ENCODE measurements at places on chromosomes 12 and 14.
A peak's percentile ranks its signal among the peaks of the same experiment; 100 is the strongest.

- no peak for DNase-seq
These were observed 2.6 kb upstream of the SOX5 start for GRCh38 chr12:23952071-23952470.

- DNase-seq = no peak
These were observed 5.0 kb downstream of the HNRNPC start for GRCh38 chr14:21264025-21264801.

DNA sequence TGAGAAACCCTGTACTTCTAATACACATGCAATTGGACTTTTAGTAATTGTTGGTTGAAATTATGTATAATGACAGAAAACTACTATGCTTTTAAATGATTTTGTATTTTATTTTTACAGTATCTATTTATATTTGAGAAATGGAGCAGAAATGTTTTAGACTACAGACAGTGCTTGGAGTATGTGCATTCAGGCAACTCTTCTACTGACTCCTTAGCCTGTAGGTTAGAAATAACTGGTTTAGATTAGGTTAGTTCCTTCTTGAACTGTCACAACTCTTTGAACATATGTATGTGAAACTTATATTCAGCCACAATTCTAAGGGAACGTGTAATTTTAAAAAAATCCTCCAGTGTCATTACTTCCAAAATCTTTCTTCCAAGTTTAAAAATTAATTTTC, 1.7 kb downstream of the FGFR1OP2 start:
- DNase-seq = no peak

DNA sequence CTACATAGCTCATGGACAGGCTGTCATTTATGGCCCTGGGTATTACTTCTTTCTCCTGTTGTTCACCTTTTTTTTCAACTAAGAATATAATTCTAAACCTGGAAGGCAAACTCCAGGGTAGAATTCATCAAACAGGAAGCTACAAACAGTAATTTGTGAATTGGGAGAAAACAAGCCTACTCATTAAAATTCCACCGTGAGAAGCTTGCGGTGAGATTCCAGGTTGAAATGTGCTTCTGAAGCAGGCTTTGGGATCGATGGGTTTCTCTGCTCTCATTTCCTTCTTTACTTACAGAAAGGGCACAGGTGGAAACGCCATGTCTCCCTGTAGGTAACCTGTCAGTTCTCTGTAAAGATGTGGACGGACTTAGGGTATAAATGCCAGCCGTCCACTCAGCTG, 257.5 kb downstream of the TMEM132C start:
- no peak for DNase-seq

- DNase-seq = no peak
These were observed 804.5 kb downstream of the NRXN3 start for GRCh38 chr14:78974691-78975090.

DNA sequence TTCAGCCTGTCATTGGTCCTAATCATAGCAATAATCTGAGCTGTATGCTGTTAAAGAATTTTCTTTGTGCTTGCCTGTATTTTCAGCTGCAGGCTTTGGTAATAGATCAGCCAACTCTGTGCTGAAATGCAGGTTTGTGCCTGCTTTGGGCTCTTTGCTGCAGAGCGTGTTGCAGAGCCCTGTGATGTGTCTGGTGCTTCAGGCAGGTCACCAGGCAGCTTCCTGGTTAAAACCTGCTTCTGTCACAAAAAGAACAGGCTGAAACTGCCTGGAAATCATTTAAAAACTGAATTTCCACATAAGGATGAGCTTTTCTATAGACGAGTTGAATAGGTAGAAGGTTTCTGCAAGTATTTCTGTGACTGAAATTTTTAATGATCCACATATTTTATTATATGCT, 3.1 kb downstream of the DIP2B start:
- DNase-seq = no peak

- no peak for DNase-seq
These were observed 317.1 kb downstream of the ZFP36L1 start for GRCh38 chr14:68475802-68476201.

DNA sequence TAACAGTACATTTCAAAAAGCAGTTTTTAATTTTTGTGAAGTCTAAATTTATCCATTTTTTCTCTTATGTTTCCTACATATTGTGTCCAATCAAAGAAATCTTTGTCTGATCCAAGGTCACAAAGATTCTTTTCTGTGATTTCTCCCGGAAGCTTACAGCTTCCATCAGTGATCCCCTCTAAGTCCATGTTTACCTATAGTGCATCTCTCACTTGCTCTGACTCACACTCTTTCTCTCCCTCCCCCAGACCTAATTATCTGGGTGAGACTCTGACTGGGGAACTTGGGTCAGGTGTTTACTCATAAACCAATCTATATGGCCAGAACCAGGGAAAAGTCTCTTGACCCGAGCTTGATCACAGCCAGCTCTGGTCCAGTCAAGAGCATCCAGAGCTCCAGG, 224.4 kb downstream of the SPTSSA start:
- no peak for DNase-seq

DNA sequence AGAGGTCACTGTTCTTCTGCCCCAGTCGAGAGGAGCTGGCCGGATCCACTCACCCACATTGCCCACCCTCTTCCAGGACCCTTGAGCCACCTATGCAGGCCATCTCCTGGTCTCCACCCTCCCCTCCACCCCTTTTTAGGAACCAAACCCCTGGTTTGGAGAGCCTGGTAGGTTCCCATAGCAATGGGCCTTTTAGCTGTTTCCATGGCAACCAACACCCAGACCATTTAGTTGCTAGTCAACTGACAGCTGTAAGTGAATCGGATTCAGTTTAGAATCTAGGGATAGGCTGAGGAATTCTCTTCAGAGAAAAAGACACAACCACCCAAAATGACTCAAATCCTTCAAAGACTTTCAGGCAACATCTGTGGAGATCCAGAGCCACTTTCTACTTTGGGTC, 16.5 kb downstream of the NPC2 start:
- DNase-seq = no peak

GRCh38 chr14:70514168-70515069, 20.4 kb downstream of the ADAM20 start:
- DNase-seq = no peak

- DNase-seq = no peak
These were observed 51.5 kb downstream of the HECTD4 start for GRCh38 chr12:112330706-112331105.

DNA sequence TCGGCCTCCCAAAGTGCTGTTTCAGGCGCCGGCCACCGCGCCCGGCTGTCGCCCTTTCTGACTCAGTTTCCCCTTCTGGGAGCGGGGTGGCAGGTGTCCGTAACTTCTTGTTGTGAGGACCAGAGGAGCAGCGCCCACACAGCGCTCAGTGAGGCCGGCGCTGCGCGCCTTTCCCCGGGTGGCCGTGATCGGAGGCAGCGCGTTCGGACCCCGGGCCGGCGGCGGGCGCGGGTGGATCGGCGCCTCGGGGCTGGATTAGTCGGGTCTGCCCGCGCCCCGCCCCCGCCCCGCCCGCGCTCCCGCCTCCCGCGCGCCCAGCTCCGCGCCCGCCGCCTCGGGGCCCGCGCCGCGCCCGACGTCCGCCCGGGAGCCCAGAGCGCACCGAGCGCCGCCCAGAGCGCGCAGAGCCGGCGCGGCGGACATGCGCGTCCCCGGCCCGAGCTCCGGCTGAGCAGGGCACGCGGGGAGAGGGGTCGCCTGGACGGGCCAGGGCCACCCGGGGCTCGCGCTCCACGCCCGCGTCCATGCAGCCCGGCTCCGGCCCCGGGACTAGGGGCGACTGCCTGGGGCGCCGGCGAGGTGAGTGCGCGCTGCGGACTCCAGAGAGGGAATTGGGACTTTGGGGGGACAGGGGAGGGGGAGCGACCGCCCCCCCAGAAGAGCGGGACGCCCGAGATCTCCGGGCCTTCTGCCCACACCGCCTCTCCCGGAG, 50.6 kb downstream of the LRCOL1 start:
- peak; percentile 19 for DNase-seq

GRCh38 chr12:48447755-48448154, 24.6 kb upstream of the ANP32D start:
- DNase-seq = no peak

DNA sequence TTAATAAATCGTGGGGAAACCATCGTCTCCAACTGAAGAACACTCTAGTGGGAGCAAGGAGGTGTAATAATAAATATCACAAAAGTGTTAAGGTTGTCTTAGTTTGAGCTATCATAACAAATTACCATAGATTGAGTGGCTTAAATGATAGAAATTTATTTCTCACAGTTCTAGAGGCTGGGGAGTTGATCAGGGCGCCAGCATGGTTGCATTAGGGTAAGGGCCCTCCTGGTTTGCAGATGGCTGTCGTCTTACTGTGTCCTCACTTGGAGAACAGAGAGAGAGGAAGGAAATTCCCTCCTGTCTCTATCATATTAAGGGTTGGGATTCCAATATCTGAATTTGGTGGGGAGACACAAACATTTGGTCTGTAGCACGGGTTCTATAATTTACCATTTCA, 33.0 kb downstream of the MRPS35 start:
- no peak for DNase-seq

- DNase-seq = no peak
These were observed 7.9 kb downstream of the TMEM253 start for GRCh38 chr14:21108791-21109190.

DNA sequence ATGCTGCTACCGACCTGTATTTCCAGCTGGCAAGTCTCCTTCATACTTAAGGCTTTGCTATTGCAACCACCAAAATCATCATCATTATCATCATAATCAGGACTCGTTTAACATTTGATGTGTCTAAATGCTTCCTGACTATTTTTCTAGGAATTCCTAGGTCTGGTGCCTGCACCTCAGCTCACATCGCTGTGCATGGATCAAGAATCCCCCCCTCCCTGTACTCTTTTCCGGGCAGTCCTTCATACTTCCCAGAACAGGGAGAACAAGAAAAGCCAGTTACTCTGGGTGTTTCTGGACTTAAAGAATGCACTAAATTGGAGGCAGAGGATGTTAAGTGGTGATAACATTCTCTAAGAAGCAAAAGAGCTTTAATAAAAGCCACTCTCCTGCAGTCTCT, 9.4 kb downstream of the ERP27 start:
- DNase-seq = no peak

- DNase-seq = no peak
These were observed 73.4 kb downstream of the GAS2L3 start for GRCh38 chr12:100646896-100647295.
